ENCODE measurements at places on chromosomes 7 and 10.

DNA sequence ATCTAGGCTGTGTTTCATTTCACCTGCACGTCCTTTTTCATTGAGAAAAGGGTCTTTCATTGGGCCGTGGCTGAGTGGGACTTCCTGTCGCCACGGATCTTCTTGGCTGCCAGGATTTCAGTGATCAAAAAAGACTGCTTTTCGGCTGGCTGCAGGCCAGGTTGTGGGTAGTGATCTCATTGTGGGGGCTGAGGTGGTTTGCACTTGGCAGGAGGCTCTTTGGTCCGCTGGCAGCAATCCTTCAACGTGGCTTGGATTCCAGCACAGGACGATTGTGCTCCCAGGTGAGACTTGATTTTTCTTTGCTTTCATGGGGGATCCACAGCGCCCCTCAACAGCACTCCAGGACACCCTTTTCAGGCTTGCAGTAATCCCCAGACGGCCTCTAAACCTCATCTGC is 29.0 kb upstream of the ZNF273 start:
- DNase-seq, result no peak

- DNase-seq, result no peak
These were observed 582.1 kb upstream of the DPP6 start for GRCh38 chr7:153470004-153470671.

DNA sequence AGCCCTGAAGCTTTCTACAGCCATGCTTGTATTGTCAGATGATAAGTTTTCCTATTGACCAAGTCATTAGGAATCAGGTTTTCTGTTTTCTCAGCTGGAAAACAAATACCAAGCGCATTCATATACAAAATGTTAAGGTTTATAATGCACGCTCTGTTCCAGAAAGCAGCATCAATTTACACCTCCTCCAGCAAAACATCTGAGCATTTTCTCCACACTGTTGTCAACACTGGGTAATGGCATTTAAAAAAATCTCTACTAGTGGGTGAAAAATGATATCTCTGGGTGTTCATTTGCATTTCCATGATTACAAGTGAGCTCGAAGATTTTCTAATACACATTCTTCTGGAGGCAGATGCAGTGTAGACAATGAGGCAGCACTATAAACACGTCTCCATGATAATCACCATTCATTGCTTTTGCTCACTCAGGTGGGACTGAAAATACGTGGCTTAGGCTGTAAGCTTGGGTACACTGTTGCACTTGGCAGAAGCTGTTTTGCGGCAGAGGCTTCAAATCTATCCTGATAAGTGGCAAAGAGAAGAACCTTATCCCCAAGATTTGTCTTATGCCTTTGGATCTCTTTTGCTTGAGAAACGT is 114.8 kb upstream of the PLPP4 start:
- DNase-seq, result no peak

DNA sequence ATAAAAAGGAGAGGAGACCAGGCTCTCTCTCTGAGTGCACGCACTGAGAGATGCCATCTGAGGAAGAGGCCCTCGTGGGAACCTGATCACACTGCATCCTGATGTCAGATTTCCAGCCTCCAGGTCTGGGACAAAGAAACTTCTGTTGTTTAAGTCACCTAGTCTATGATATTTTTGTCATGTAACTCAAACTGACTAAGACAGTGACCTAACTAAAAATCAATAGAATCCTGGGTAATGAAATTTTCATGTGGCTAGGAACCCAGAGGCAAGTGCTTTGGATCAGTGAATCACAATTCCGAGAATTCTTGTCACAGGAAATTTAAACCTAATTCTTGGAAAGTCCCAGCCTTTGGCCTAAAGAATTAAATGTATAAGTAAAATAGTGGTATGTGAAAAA is 107.7 kb downstream of the SLC16A9 start:
- no peak for DNase-seq

DNA sequence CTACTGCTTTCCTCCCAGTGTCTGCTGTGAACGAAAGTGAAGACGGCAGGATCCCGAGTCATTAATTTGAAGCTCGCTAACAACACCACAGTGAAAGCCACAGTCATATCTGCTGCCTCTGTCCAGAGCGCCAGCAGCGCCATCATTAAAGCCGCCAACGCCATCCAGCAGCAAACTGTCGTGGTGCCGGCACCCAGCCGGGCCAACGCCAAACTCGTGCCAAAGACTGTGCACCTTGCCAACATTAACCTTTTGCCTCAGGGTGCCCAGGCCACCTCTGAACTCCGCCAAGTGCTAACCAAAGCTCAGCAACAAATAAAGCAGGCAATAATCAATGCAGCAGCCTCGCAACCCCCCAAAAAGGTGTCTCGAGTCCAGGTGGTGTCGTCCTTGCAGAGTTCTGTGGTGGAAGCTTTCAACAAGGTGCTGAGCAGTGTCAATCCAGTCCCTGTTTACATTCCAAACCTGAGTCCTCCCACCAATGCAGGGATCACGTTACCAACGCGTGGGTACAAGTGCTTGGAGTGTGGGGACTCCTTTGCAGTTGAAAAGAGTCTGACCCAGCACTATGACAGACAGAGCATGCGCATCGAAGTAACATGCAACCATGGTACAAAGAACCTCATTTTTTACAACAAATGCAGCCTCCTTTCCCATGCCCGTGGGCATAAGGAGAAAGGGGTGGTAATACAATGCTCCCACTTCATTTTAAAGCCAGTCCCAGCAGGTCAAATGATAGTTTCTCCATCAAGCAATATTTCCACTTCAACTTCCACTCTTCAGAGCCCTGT is 94.8 kb upstream of the KCNMA1 start:
- no peak for DNase-seq

GRCh38 chr7:11957956-11958355 is 126.0 kb upstream of the THSD7A start:
- DNase-seq, result no peak

DNA sequence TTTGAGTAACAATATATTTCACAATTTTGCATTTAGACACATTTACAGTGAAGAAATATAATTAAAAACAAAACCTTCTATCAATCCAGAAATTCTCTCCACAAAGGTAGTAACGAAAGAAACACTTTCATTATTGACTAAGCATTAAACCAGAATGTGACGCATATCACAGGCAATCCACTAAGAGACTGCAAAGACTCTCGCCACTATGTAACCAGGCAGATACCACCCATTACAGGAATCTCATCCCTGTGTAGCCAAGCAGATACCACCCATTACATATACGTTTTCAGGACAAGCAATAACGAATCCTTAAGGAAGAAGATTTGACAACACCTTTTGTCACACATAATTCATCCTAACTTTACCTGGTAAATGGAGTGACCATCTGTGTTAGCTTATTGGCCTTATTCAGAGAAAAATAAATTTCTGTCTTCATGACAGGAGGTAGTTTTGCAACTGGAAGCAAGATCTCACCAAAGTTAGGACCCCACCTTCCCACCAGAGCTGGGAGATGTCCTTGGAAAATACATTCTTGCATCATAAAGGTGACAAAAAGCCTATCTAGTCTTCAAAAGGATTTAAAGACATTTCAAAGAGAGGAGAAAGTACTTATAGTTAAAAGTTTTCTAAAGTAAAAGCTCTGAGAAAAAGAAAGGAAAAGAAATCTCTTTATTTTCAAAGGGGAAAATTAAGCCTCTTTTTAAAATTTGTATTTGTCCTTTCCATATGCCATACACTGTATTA is 30.8 kb downstream of the LRRC17 start:
- DNase-seq, result no peak

GRCh38 chr7:143373255-143373794 is 7.8 kb upstream of the ZYX start:
- no peak for DNase-seq

DNA sequence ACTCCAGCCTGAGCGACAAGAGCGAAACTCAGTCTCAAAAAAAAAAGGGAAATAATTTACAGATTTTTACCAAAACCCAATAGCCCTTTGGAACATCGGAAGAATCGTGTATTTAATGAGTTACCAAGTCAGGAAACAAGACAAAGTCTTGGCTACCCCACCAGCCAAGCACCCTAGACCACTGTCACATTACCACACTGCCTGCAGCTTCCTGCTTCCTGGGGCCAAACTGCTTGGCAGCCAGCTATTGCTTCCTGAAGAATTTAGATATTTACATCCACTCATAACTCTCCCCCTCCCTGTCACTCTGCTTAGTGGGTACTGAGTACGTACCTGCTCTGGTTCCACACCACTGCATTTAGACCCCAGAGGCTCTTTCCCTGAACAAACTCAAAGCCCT is 14.1 kb upstream of the TNPO3 start:
- DNase-seq, result no peak

DNA sequence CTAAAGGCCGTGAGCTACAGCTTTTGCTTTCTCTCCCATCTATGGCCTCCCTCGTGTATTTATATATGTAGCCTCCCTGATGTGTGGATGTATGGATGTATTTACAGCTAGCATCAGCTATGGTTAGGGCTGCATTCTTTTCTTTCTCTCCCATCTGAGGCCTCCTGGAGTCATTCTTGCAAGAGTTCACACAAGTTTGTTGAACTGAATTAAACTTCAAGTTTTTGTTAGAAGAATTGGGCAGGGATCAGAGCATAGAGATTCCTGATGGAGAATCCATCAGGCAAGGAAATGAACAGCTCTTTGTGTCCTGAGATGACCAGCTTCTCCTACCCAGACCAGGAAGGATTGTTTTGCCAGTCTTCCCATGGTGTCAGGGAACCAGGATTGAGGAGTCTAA is 60.3 kb downstream of the AHCYL2 start:
- DNase-seq, result no peak

DNA sequence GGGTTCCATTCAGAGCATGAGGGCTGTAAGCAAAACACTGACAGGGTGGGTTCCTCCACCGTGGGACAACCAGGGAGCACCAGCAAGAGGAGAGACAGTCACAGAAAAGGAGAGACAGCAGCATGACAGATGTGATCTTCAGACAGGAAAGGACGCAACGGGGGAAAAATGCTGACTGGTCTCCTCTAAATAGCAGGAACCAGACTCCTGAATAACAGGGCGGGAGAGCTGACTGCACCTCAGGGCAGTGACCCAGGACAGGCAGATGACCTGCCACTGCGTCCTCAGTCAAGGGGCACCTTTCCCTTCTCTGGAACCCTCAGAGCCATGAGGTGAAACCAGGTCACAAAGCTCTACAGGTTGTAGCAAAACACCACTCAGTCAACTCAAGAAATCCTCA is 37.0 kb downstream of the CDCA7L start:
- no peak for DNase-seq

DNA sequence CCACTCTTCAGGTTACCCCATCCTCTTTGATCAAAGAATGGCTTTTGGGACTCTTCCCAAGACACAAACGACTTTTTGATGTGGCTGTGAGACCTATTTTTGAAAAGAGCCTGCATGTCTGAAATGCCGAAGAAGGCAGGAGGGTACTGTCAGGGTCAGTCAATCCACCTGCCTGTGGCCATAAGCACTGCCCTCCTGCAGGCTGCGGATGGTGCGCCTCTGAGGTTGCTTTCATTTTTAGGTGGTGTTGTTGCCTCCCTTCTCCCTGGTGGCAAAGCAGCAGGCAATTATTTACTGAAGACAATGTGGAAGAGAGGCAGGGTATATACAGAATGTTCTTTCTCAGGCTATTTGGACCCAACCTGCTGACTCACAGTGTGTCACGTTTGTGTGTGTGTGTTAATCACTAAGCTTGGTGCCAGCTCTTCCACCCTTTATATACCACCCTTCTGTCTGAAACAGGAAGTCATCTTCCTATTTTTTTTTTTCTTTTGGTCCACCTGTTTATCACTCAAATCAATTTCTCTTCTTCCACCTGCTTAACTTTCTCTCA is 1421.2 kb upstream of the CELF2 start:
- DNase-seq, result no peak

- DNase-seq, result no peak
These were observed 52.3 kb upstream of the ZNF33B start for GRCh38 chr10:42690449-42691360.

GRCh38 chr7:134732728-134733127 is 46.7 kb upstream of the CALD1 start:
- no peak for DNase-seq

- no peak for DNase-seq
These were observed 28.4 kb downstream of the PFKFB3 start for GRCh38 chr10:6231146-6231545.

DNA sequence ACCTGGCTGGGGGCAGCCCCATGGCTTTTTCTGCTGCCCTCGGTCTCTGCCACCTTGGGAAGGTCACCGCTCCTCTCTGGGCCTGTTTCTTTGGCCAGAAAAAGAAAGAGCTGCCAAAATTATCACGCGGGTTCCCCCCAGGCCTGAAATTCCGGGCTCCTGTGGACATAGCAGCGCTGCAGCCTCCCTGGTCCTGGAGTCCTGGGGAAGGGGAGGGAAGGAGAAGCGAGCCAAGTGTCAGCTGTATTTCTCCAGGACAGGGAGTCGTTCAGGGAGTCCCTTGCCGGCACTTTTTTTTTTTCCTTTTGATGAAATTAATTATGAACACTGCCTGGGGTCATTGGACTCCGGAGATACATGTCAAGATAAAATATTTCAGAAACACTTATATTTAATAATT is 152.3 kb upstream of the GPR26 start:
- no peak for DNase-seq

DNA sequence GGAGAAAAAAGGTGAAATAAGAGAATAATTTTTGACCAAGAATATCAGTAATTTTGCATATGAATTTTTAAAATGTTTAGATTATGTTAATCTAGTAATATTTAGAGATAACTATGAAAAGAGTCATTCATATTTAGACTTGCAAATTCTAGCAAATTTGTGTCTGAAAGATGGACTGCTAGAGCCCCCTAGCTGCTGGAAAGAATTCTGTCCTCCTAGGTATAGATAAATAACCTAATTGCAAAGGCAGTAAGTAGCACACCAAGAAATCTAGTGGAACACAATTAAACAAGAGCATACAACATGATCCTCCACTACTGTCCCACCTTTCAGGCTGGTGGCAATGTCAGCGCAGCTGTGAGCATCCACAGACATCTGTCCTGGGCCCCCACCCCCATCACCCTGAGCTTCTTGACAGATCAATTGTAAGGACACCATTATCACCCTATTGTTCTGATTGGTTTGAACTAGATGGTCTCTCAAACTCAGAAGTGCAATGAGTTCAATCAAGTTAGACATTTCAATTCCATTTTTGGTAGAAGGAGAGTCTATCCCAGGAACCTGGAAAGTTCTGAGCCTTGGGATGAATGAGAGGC is 15.0 kb upstream of the GFRA1 start:
- DNase-seq, result no peak

DNA sequence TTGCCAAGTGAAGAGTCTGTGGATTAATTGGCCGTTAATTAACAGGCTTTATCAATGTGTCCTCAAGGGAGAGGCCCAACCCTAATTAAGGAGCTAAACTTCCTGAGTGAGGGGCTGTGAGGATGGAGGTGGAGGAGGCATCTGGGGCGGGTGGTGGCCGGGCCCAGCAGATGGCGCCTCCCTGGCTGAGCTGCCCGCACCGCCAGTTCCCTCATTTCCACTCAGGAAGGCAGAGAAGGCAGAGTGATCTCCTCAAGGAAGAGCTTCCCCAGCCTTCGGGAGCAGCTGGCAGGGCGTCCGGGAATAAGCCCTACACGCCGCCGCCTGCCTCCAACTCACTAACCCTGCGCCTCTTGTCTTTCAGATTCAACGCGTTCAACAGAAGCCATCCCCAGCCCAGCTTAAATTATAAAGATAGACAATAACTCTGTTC is 112.2 kb downstream of the CYTH3 start:
- no peak for DNase-seq

Measured in CD4-positive, alpha-beta T cell treated with Interleukin-17A for 1 hour (primary cell).